Mesothelial cell of epicardium (in vitro differentiated cells): ENCODE measurements at places on chromosomes 6 and 20. TPM values are rescaled to one million over a fixed set of nuclear protein-coding genes. Genes with fewer than 3 reads are reported as not detected.

DNA sequence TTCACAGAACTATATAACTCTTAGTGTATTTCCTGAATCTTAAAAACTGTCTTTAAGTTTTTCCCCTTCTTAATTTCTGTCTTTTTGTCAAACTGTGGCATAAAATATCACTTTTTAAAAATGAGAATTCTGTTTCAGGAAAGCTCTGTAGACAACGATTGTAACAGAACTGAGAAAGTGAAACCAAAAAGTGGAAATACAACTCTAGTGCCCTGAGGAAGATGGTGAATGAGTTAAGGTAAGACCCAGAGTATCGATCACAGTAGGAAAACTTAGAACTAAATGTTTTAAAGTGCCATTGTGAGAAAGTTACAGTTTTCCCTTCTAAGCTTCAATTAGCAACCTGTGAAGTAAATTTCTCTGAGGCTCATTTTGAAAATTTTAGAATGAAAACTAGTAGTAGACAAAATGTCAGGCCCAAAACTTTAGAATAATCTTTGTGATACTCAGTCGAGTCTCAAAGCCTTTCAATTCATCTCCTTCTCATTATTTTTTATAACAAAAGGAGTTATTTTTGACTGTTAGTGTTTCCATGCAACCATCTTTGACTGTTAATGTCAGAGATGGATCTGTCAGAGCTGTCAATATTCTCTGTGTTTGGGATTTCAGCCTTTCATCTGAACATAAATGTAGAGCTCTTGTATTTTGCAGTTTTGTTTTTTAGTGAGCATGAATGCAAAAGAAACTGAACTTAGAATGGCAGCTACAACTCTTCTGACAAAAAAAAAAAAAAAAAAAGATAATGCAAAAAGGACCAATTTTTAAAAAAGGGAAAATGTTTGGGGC is 19.0 kb upstream of the TRDN start:
- DNase-seq = no peak
- H3K4me1 ChIP-seq = no peaks in the 10 kb centered on the region
- H3K27me3 ChIP-seq = no peaks in the 10 kb centered on the region
- H3K4me3 ChIP-seq = no peak overlapping the region

The CPXM1 gene
- total RNA-seq = 152 to 160 TPM (median 155 TPM) in 3 replicates

The PKHD1 gene
- total RNA-seq = 0.02 to 0.04 TPM (median 0.02 TPM) in 3 replicates

The ZNF318 gene
- 26.9 to 29.0 TPM (median 28.1 TPM) in 3 replicates for total RNA-seq

DNA sequence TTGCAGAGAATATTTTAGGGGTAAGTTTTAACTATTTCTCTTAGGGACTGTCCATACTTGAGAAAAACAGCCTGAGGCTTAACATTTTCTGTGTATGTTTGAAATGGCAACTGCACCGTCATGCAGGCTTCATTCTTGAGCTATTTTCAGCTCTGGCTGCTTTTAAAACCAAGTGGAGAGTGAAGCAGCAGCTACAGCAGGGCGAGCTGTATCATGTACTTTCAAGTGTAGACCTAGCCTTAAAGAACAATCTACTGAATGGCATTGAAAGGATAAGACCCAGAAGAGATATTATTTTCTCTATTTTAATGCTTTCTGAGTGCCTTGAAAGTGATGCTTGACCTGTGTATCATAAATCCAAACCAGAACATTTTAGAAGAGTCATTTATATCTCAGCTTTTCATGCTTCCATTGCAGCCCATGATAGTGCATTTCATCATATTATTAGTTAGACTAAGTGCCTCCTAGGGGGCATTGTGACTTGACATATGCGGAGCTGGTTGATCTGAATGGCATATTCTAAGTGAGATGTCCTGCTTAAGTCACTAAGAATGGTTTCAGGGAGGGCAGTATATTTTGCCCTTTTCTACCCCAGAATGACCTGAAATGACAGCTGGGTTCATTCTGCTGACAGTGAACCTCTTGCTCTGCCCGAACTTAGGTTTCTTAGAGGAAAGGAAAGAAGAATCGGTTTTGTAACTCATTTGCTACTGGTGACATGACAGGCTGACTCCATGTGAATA is 85.3 kb downstream of the NKAIN2 start:
- no peaks in the 10 kb centered on the region for H3K4me1 ChIP-seq
- peaks cover 57% of the 10 kb centered on the region for H3K27me3 ChIP-seq
- no peak overlapping the region for H3K4me3 ChIP-seq
- no peaks in the 10 kb centered on the region for H3K36me3 ChIP-seq

The PRPH2 gene
- 0.11 to 0.16 TPM (median 0.11 TPM) in 3 replicates for total RNA-seq

GRCh38 chr6:90151576-90152422 is 144.8 kb downstream of the BACH2 start:
- H3K4me3 ChIP-seq = no peak overlapping the region
- peak overlapping the region; percentile 74 for H3K27ac ChIP-seq
- no peak for DNase-seq
- no peaks in the 10 kb centered on the region for H3K36me3 ChIP-seq
- no peaks in the 10 kb centered on the region for H3K27me3 ChIP-seq
- peaks cover 68% of the 10 kb centered on the region for H3K4me1 ChIP-seq

The DEFB118 gene
- not detected in 3 replicates for total RNA-seq

The DDX27 gene
- 37.9 to 40.2 TPM (median 38.0 TPM) in 3 replicates for total RNA-seq

The DEFB126 gene
- total RNA-seq = not detected in 3 replicates

GRCh38 chr6:112511441-112511840 is 164.3 kb downstream of the RFPL4B start:
- no peaks in the 10 kb centered on the region for H3K36me3 ChIP-seq
- no peak overlapping the region for H3K4me3 ChIP-seq
- H3K27ac ChIP-seq = no peak overlapping the region
- no peaks in the 10 kb centered on the region for H3K27me3 ChIP-seq

The PRKN gene
- total RNA-seq = 6.8 to 8.0 TPM (median 7.6 TPM) in 3 replicates

The SRMS gene
- not detected in 3 replicates for total RNA-seq

The EPB41L1 gene
- 42.8 to 44.3 TPM (median 43.1 TPM) in 3 replicates for total RNA-seq

DNA sequence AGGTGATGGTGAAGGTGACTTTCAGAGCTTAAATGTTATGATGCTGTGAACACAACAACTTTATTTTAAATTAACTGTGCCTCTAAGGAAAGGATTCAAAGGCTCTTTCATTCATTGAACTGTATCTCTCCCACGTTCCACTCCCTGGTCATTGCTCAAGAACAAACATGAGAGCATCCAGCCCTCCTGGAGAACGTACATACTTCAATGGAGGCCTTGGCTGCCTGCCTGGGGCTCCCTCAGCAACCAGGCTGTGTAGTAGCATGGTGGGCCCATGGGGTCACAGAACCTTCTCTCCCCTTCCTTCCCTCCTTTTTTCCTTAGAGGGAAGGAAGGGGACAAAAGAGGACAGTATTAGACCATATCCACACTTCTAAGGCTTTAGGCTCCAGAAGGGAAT is 234.3 kb downstream of the CDC5L start:
- H3K27me3 ChIP-seq = peaks cover 12% of the 10 kb centered on the region
- H3K27ac ChIP-seq = no peak overlapping the region
- H3K4me3 ChIP-seq = no peak overlapping the region

The TSBP1 gene
- total RNA-seq = not detected in 3 replicates

GRCh38 chr20:23920408-23921325 is 41.1 kb upstream of the CST5 start:
- peaks cover 15% of the 10 kb centered on the region for H3K4me1 ChIP-seq
- no peak overlapping the region for H3K4me3 ChIP-seq
- H3K27me3 ChIP-seq = peaks cover 9% of the 10 kb centered on the region

- peaks cover 3% of the 10 kb centered on the region for H3K36me3 ChIP-seq
- H3K27me3 ChIP-seq = no peaks in the 10 kb centered on the region
- H3K4me3 ChIP-seq = no peak overlapping the region
- no peak for DNase-seq
- H3K27ac ChIP-seq = no peak overlapping the region
Observed at GRCh38 chr6:72798196-72798595, 176.3 kb downstream of the KCNQ5 start.

DNA sequence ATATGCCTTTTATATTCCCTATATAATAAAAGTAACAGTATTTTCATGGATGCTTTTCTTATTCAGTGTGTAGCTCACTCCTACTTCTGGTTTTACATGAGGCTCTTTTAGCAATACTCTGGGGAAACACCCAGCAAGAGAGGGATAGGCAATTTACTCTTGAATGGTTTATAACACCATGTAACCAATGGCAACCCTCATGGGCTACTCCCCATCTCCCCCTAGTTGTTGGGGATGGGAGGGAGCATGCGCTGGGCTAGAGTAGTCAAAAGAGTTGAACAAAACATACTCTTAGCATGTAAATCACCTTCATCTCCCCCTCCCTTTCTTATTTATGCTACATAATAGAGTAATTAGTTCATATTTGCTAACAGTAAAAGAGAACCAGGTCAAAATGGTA is 140.1 kb upstream of the LRFN2 start:
- H3K27ac ChIP-seq = no peak overlapping the region
- DNase-seq = no peak
- H3K4me3 ChIP-seq = no peak overlapping the region
- H3K27me3 ChIP-seq = no peaks in the 10 kb centered on the region

DNA sequence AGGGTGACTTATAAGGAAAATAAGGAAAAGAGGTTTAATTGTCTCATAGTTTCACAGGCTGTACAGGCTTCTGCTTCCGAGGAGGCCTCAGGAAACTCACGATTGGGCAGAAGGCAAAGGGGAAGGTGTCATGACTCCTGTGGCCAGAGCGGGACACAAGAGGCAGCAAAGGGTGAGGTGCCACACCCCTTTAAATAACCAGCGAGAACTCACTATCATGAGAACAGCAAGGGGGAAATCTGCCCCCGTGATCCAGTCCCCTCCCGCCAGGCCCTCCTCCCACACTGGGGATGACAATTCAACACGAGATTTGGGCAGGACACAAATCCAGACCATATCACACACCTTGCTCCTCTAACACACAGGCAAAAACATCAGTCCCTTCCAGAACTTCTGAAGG is 254.0 kb downstream of the DLL1 start:
- H3K36me3 ChIP-seq = no peaks in the 10 kb centered on the region
- H3K27me3 ChIP-seq = no peaks in the 10 kb centered on the region
- no peaks in the 10 kb centered on the region for H3K4me1 ChIP-seq
- DNase-seq = no peak
- H3K27ac ChIP-seq = no peak overlapping the region

GRCh38 chr6:27870291-27870870 is 41.8 kb downstream of the OR2B2 start:
- no peaks in the 10 kb centered on the region for H3K36me3 ChIP-seq
- H3K27me3 ChIP-seq = no peaks in the 10 kb centered on the region
- DNase-seq = no peak
- H3K27ac ChIP-seq = peak overlapping the region; percentile 79
- H3K4me1 ChIP-seq = peaks cover 50% of the 10 kb centered on the region

- no peaks in the 10 kb centered on the region for H3K36me3 ChIP-seq
- peaks cover 5% of the 10 kb centered on the region for H3K4me1 ChIP-seq
- DNase-seq = no peak
- peaks cover 1% of the 10 kb centered on the region for H3K27me3 ChIP-seq
Observed at GRCh38 chr20:12581644-12582289, 427.0 kb upstream of the SPTLC3 start.
